H1 (cell line): ENCODE measurements at places on chromosomes 4 and X. TPM values are rescaled to one million over a fixed set of nuclear protein-coding genes. Genes with fewer than 3 reads are reported as not detected.

Gene DCTD
- 60.2 and 61.2 TPM in 2 replicates for polyA plus RNA-seq

Gene LRCH2
- polyA plus RNA-seq, result 0.88 and 1.5 TPM in 2 replicates

Gene DUSP21
- not detected in 2 replicates for polyA plus RNA-seq

Gene HNRNPH2
- 14.7 and 27.7 TPM in 2 replicates for polyA plus RNA-seq

Gene AGA
- polyA plus RNA-seq, result 8.6 and 11.6 TPM in 2 replicates

Gene CDS1
- 6.3 and 8.7 TPM in 2 replicates for polyA plus RNA-seq

Gene ZNF275
- 8.1 and 9.1 TPM in 2 replicates for polyA plus RNA-seq

Gene PWWP3B
- 0.08 and 0.15 TPM in 2 replicates for polyA plus RNA-seq

GRCh38 chr4:48654015-48654664, 125.9 kb downstream of the FRYL start:
- DNase-seq, result no peak

GRCh38 chrX:15321447-15321846, 6.0 kb upstream of the ASB11 start:
- no peak for DNase-seq

- DNase-seq, result no peak
These were observed 132.4 kb upstream of the USP9X start for GRCh38 chrX:40952855-40953254.

GRCh38 chrX:989959-990510, 222.4 kb downstream of the CRLF2 start:
- DNase-seq, result no peak

DNA sequence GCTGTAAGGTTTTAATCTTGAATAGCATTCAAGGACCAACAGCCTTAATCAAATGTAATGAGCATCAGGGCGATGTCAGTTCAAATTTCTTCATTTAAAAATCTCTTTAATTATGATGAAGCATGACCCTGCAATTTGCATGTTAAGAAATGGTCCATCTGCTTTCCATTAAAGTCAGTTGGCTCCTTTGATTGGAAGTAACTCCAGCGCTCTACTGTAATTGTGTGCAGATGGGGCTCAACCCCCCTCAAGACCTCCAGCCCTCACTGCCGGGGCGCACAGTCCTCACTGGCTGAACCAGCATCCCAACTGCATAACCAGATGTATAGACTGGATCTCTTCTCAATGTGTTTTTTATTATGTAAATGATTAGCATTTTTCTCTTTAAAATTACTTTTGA, 126.9 kb downstream of the VCX3B start:
- no peak for DNase-seq

- DNase-seq, result no peak
These were observed 270.2 kb upstream of the SMIM31 start for GRCh38 chr4:164483711-164484110.

DNA sequence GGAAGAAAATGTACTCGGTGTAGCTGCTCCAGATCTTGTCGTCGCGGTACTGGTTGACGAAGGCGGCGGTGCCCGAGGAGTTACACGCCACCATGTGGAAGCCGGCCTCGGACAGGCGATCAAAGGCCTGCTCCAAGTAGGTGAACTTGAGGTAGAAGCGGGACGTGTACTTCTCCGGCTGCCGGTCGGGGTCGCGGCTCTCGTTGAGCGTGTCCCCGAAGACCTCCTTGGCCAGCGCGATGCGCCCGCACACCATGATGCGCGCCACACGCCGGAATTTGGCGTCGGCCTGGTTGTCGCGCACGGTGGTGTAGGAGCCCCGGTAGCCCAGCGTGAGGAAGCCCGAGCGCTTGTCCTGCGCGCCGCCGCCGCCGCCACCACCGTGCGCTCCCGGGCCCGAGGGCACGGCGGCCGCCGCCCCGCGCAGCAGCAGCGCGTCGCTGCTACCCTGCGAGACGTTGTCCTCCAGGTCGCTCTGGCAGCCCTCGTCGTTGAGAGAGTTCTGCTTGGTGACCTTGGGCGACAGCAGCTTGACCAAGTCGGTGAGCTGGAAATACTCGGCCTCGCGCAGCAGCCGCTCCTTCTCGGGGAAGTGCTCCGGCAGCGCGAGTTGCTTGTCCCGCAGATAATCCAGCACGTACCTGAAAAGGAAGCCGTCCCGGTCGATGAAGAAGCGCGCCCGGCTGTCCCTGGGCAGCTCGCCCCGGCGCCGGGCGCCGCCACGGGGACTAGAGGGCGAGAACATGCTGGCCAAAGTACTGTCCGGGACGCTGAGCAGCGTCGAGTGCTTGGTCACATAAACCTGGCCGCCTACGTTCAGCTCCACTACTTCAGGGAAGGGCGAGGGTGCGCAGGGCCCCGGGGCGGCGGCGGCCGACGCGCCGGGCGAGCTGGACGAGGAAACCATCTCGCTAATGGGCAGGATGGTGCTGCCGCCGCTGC, 775 bp downstream of the KCTD8 start:
- no peak for DNase-seq

- no peak for DNase-seq
These were observed 37.6 kb downstream of the PGRMC2 start for GRCh38 chr4:128249787-128250668.

- DNase-seq, result no peak
These were observed 5.7 kb downstream of the JAKMIP1 start for GRCh38 chr4:6194458-6195195.

DNA sequence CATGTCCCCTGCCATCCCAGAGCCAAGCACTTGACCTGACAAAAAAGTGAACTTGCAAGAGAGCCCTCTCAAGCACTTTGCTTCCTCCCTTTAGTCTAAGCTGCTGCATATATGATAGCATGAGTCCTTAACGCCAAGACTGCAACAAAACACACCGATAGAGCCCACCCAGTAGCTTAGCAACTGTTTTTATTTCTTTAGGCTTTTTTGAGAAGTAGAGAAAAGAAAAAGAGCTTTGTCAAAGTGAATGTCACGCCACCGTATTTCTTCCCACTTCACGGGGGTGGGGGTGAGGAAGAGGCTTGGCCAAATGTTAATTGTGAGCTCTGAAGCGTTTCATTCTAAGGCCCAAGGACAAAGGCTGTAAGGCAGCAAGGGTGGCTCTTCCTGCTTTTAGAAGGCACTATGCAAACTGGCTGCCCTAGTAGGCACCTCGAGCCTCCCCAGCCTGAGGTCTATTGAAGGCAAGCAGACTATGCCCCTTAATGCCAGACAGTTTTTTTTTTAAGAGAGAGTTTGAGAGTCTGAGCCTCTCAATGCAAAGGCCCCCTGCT, 138.6 kb downstream of the HS6ST2 start:
- no peak for DNase-seq

- DNase-seq, result no peak
These were observed 71.3 kb upstream of the PUDP start for GRCh38 chrX:7219153-7219705.

GRCh38 chr4:150131581-150132228, 53.5 kb downstream of the DCLK2 start:
- no peak for DNase-seq

DNA sequence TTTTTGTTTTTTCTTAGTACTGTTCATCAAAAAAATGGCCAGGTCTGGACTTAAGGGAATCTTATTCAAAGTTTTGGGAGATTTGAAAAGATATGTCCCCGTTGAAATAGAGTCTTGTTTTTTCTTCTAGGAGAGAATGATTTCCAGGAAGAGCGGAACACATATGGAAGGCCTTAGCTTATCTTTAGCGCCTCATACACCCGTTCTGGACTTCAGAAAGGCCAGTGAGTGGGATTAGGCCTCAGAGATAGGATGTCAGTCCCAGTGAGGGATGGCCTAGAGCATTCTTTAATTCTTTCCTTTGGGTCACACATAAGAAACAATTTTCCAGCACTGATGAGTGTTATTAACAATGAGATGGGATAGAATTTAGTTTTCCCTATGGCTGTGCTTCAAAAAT, 54.5 kb upstream of the HAND2 start:
- DNase-seq, result no peak

DNA sequence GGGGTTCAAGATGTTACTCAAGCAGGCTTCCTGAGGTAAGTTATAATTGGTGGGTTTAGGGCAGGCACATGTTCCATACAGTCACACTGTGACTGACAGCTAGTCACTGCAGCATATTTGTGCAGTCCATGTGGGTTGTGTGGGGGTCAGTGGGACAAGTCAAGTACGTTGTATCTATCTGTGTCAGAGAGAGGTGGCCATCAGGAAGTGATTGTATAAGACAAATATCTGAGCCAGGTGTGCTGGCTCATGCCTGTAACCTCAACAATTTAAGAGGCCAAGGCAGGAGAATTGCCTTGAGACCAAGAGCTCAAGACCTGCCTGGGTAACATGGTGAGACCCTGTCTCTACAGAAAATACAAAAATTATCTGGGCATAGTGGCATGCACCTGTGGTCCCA, 509.3 kb downstream of the CENPC start:
- no peak for DNase-seq

DNA sequence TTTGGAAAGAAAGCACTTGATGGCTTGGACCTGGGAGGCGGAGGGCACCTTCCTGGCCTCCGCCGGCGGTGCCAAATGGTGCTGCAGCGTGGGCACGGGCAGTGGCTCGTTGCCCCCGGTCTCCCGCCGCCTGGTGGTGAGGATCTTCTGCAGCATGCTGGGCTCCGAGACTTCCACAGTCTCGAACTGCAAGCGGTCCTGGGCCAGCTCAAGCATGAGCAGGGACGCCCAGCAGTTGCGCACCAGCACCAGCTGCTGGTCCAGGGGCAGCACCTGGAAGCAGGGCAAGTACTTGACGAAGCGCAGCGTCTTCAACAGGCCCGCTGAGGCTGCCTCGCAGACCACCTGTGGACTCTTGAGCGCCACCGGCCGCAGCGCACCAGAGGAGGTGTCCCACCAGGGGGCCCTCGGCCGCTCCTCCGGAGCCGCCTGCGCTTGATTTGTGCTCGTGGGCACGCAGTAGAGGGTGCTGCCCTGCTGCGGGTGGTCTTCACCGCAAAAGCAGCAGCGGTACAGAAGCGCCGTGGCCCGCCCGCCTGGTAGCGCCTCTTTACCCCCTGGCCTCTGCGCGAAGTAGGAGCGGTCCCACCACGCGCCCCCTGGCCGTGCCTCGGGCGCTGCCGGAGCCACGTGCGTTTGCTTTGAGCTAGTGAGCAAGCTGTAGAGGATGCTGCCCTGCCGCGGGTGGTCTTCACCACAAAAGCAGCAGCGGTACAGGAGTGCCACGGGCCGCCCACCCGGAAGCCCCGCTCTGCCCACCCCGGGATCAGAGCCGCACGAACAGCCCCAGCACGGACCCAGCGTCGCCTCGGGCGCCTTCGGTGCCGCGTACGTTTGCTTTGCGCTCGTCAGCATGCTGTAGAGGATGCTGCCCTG, 689 bp downstream of the NR0B1 start:
- DNase-seq, result peak; percentile 52

DNA sequence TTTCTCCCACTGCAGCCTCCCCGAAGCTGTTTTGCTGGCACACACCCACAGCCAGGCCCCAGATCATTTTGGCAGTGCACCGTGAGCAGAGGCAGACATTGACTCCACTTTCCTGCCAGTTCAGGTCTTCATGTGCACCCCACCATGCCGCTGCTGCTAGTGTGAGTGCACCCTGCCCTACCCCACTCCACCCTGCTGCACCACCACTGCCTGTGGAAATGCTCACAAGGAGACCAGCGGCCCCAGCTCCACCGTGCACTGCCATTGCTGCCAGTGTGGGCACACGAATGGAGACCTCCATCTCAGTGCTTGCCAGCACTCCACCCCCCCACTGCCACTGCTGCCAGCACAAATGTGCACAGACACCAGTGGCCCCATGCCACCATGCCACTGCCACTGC, 277.6 kb upstream of the ZC4H2 start:
- DNase-seq, result no peak

DNA sequence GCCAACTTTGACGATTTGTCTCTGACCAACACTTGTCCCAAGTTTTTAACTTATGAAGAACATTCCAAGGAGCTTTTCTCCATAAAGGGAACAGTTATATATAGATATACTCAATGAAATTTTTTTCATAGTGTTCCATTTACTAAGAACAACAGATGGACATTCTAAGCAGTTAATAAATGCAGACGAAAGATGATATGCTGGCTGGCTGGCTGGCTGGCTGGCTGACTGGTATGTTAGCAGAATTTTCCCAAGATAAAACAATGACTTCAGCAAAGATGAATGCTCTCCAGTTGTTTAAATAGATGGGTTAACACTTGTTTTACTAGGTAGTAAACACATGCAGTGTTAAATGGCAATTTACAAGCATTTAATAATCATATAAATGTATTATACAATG, 62.2 kb downstream of the SPANXN3 start:
- DNase-seq, result no peak

DNA sequence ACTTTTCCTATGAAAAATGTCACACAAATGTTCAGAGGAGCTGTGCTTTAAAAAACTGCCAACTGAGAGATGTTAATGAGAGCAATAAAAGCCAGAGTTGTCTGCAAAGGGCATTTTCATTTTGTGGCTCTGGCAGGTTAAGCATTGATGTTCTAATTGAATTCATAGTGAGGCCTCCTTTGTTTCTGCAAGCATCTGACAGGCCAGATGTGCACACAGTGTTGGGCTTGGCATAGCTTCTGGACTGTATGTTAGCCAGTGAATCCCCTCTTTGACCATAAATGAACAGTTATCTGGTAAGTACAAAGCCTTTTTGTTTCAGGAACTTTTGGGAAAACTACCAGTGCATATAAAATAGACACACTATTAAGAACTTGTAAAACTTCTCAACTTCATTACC, 81.9 kb downstream of the JADE3 start:
- no peak for DNase-seq

- DNase-seq, result no peak
These were observed 85.9 kb upstream of the PAQR3 start for GRCh38 chr4:79025170-79025569.

DNA sequence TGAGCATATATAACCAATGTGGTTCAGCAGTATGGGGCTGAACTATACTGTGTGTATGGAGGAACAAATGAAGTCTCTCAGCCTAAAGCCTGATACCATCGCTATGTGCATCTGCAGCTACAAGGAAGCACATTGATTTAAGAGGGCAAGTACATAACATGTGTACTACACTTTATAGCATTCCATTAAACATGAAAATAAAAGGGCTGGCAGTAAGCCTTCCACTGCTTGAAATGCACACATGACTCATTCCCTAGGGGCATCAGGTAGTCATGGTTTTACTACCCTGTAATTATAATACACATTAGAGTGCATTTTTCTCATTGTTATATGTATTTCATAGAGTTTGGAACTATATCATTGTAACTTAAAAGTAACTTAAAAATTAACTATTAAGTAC, 51.2 kb downstream of the SMARCA1 start:
- DNase-seq, result no peak

GRCh38 chrX:129780441-129781105, 824 bp downstream of the SASH3 start:
- DNase-seq, result no peak

GRCh38 chr4:25564836-25565235, 90.8 kb upstream of the SLC34A2 start:
- DNase-seq, result no peak

GRCh38 chrX:152897222-152898131, at the start of gene ZNF185:
TSS of gene ZNF185 (plus strand) at chrX:152898067. CDS start at chrX:152914490, 16,423 bp downstream.
- peak; percentile 81 for DNase-seq

DNA sequence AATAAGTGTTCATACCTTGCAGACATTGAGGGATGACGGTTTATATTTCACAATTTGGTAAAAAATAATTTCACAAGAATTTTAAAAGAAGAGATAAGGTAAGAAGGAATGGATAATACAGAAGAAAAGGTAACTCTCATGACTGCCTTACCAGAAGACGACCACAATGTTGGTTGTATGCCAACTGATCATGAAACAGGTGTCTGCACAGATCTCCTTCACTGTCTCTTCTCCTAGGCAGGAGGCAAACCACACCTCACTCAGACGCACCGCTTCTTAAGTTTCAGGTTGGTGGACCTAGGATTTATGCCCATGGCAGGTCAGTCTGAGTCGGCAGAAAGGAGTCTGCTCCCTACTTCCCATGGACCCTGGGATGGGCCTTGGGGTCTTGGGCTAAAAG, 177.2 kb downstream of the VSIG4 start:
- DNase-seq, result no peak

GRCh38 chr4:86895692-86896488, 3.7 kb upstream of the C4orf36 start:
- DNase-seq, result no peak

GRCh38 chr4:79621061-79621460, 213.0 kb upstream of the GK2 start:
- no peak for DNase-seq
